ENCODE measurements at places on chromosomes 12 and 14.

GRCh38 chr12:15278816-15279658, 43.3 kb upstream of the PTPRO start:
- peak; percentile 93 for DNase-seq

DNA sequence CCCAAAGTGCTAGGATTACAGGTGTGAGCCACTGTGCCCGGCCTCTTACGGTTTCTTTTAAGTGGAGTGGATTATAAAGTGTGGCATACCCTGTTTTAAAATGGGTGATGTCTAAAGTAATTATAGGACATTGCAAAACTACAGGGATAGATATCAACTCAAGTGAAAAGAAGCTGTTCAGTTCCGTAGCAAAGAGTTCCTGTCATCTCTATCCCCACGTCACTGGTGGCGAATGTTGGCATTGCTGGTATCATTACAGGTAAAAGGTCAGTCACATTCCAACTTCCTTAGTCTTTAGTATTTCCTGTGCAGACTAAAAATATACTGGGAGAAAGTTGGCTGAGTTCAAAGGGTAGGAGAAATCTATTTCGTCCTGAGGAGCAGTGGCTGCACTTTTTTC, 95.6 kb upstream of the SLC38A2 start:
- peak; percentile 90 for DNase-seq

GRCh38 chr12:38847247-38847646, 58.1 kb downstream of the CPNE8 start:
- DNase-seq: no peak

DNA sequence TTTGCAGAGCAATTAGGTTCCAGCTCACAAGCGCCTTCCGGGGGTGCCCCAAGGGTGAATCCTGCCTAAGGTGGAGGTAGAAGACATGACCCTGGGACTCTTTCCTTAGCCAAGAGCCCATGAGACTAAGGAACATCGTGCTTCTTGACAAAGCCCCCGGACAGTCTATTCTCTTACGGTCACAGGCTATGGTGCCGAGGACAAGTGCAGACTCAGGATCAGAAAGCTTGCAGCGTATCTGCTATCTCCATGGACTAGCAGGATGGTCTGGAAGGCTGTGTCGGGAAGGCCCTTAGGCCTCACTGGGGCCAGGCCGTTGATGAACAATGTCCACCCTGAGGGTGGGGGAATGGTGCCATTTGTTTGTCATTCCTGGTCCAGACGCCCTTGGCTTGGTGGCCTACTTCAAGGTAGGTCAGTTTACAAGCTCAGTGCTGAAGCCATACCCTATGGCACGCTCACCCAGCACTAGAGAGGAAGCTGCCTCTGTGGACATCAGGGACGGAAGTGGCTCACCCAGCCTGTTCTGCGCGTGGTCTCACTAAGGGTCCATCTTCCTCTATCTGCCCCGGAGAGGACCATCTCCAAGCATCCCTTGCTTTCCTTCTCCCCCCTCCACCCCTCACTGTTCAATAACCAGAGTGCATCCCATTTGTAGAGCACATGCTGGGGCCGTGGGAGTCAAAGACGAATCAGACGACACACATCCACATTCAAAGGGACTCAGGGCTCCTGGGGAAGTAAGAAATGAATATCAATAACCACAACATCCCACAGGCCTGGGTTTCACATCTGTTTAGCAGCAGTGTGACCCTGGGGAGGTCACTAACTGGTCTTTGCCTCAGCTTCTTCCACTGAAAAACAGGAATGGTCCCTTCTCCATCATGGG, 45.0 kb upstream of the IQSEC3 start:
- no peak for DNase-seq

All from cardiac fibroblast (primary cell).